ENCODE measurements at places on chromosomes 6 and 20. TPM values are rescaled to one million over a fixed set of nuclear protein-coding genes. Genes with fewer than 3 reads are reported as not detected.

Gene TREML1
- not detected for total RNA-seq

DNA sequence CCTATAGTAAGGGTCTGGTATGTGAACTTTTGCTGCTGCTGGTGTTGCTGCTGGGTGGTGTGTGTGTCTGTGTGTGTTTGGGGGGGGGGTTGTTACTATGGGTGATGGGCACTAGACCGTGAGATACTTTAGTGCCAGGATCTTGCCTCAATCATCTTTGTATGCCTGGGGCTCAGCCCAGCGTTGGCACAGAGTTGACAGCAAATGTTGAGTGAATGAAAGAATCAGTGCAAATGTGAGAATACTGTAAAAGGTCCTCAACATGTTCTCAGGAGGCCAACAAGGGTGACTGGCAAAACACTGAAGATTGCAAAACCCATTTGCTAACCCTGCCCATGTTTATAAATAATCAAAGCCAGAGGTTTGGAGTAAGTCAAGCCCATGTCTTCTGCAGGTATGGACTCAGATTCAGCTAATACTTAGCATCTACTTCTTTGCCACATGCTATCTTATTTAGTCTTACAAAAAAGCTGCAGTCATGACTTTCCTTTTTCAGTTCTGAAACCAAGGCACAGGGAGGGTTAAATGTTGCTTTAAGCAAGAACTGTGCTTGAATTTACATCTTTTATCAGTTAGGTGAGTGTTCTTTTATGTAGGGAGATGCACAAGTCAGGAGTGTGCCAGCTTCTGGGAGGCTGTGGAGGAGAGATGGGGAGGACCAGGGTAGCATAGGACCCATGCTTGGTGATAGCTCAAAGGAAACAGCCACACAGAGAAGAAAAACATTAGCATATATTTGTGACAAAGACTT, 125.3 kb upstream of the SPACA1 start:
- DNase-seq, result no peak

- no peak for DNase-seq
Observed at GRCh38 chr20:4060064-4060795, 44.9 kb upstream of the RNF24 start.

Gene PPIL6
- total RNA-seq, result 0.39 TPM

Gene WTAP
- total RNA-seq, result 159 TPM

GRCh38 chr6:24126586-24127192, 674 bp downstream of the NRSN1 start:
- peak; percentile 13 for DNase-seq

DNA sequence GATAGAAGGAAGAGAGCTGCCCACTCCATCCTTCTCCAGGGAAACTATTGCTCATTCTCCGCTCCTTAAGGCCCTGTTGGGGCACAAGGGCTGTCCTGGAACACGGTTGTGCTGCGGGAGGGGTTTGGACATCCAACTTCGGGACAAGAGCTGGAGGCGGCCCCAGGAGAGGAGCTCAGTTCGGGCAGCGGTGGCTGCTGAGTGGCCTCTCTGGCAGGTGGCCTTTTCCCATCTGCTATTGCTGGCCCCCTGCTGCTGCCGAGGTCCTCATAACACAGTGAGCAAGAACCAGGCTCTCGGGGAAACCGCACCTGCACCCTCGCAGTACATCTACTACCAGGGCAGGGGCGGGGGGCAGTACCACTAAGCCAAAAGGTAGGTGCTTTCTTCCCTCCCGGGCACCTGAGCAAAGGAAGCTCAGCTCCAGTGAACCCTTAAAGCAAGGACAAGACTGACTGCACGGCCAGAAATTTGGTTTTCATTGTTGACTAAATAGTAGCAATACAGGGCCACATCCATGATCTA, 63.7 kb downstream of the PSMG4 start:
- no peak for DNase-seq

- DNase-seq, result no peak
Observed at GRCh38 chr20:34072076-34072475, 40.0 kb downstream of the EIF2S2 start.

DNA sequence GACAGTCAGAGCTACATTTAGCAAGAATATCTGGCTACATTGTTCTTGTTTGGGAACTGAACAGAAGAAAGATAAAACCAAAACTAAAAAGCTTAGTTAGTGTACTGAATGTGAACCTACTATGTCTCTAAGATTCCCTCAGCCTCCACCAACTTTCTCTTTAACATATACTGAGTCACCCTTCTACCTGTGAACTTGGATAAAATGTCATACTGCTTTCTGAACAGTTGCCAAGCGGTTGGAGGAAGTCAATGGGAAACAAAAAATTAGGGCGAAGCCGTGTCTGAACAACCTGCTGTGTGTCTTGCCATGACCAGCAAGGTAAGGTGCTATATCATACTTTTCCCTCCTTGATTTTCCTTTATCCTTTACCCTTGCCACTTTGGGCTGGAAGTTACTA, 243.5 kb downstream of the BTBD9 start:
- no peak for DNase-seq

DNA sequence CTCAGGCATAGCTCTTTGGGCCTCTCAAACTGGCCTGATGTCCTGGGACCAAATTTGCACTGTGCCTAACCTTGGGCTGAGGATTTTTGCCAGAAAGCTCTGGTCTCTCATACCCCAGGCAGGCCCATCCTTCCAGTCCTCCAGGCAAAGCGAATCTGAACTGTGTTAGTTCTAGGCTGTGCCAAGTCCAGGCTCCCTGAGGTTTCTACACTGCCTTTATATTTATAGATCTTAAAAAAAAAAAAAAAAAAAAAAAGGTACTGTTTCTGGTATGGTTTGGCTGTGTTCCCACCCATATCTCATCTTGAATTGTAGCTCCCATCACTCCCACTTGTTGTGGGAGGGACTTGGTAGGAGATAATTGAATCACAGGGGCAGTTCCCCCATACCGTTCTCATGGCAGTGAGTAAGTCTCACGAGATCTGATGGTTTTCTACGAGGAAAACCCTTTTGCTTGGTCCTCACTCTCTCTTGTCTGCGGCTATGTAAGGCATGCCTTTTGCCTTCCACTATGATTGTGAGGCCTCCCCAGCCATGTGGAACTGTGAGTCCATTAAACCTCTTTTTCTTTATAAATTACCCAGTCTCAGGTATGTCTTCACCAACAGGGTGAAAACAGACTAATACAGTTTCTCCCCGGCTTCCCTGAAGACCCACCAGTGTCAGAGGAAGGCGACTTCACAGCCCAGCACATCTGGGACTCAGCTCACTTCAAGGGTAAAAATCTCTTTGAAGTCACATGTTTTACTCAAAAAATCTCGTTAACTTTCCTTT, 39.0 kb upstream of the TBXT start:
- DNase-seq, result no peak

DNA sequence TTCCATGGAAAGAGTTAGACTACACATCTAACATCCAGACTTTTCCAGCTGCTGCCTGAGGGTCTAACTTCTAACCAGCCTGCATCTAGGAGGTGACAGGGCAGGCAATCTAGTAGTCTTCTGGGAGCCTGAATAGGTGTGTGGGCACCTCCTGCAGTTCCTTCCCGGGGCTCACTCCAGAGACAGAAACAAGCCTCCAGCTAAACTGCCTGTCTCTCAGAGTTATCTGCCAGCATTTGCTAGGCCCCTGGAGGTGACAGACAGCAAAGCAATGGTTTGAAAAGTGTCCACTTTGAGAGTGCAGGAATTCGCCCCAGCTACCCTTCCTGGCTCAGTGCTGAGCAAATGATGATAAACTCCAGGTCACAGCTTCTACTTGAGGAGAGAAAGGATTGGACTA, 240.5 kb upstream of the PRSS16 start:
- no peak for DNase-seq

Gene RRAGD
- total RNA-seq, result 6.8 TPM

Gene PRELID3B
- 47.0 TPM for total RNA-seq

- peak; percentile 46 for DNase-seq
Observed at GRCh38 chr6:14732844-14733757, 512.8 kb upstream of the JARID2 start.

Gene TMEM170B
- total RNA-seq, result 2.1 TPM

DNA sequence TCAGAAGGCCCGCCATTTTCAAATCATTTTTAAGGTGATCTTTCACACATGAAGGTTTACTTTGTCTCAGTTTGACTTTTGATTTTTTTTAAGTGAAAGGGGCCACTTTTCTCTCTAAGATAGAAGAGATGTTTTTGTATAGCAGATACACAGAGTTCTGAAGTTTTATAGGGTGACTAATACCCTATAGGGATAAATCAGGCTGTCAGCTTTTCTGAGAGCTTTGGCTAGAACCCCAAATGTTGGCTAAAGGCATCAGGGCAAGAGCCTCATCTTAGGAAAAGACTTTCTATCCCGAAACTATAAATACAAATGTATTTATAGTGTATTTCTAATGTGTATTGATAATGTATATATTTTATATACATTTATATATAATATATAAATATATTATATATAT, 181.4 kb downstream of the TBX18 start:
- DNase-seq, result no peak

Gene PHACTR3
- total RNA-seq, result not detected

- no peak for DNase-seq
Observed at GRCh38 chr6:35385457-35386202, 43.3 kb downstream of the PPARD start.

Gene MUC21
- total RNA-seq, result not detected

DNA sequence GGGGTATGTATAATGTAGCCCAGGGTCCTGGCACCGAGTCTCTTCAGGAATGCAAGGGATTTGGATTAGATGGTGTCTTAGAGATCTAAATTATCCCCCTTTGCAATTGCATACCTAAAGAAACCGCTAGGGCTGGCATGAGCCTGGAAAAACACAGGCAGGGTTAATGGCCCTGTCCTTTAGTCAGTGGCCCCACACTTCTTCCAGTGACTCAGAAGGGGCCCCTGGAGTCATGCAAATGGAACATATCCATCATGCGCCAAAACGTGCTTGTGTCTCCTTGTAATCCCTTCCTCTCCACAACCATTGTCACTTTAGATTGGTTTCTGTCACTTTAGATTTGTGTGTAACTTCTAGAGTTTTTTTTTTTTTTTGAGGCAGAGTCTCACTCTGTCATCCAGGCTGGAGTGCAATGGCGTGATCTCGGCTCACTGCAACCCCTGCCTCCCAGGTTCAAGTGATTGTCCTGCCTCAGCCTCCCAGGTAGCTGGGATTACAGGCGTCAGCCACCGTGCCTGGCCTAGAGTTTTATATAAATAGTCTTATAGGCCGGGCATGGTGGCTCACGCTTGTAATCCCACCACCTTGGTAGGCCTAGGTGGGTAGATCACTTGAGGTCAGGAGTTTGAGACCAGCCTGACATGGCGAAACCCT, 8.7 kb upstream of the MYBL2 start:
- no peak for DNase-seq

- DNase-seq, result no peak
Observed at GRCh38 chr6:100132005-100132404, 138.0 kb upstream of the MCHR2 start.

DNA sequence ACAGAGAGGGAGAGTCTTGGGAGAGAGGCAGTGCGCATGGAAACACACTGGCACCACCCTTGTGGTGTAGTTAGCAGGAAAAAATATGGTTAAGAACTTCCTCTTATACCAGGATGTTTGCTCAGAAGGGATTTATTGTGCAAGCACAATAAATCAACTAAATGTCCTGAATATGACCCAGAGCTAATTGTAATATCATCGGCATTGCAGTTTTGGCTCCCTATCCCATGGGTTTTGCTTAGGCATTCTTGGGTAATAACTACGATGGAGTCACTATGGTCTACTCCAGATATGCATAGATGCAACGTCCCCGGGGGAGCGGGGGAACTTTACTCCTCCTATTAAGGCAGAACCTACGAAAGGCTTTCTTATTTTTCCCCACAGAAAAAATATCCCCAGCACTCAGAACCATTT, 751.6 kb downstream of the EYS start:
- no peak for DNase-seq

Gene HLA-C
- 1,481 TPM for total RNA-seq

- no peak for DNase-seq
Observed at GRCh38 chr20:3208786-3209256, 477 bp upstream of the ITPA start.

- no peak for DNase-seq
Observed at GRCh38 chr20:23222531-23223200, 127.9 kb upstream of the NXT1 start.

Gene RIOK1
- total RNA-seq, result 26.1 TPM

DNA sequence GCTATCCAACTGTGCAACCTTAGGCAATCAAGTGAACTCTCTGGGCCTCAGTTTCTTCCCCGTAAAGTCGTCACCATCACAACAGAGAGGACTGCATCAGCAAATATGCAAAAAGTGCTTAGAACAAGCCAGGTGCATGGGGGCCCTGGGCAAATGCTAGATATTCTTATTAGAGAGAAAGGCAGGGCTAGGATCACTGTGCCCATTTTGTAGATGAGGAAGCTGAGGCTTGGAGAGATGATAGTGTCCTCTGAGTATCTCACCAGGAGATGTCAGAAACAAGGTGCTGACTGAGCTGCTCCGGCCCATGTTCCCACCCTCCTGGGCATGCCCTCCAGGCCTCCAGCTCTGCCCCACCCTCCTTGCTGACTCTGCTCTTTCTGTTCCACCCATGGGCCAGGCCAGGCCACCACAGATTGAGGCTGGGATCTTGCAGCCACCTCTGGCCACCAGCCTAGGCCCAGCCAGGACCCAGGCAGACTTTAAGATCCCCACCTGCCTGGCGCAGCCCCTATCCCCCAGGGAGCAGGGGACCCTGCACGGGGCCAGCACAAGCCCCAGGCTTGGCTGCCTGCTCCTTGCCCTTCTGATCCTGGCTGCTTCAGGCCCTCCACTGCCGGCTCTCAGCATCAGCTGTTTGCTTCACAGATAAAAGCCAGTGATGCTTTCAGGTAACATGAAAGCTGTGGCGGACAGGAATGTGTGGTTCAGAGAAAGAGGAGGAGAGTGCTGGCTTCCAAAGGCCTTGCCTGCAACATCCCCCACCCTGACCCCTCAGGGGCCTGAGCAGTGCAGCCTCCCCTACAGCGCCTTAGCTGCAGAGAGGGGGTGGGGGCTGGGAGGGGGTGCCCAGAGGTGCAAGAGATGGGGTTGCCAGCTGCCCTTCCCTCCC, 47.6 kb downstream of the GRM4 start:
- DNase-seq, result no peak

DNA sequence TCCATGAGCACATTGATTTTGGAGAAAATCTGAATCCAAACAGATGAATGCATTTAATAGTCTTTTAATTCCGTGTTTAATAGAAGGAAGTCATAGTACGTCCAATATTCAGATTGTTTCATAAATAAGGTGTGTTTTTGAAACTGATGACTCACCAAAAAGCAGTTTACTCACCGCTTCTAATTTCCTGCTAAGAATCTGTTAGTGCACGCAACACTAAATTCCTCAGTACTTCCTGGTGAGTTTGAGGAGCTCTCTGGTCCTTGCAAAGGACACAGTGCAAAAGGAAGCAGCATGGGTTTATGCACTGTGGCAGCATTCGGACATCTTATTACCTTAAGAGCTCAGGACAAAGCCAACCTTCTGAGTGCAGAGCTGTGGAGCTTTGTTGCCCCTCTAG, 2.3 kb upstream of the ADGRF1 start:
- DNase-seq, result no peak

Measured in CD4-positive, alpha-beta memory T cell (primary cell).